ENCODE measurements at places on chromosomes 1 and 21. TPM values are rescaled to one million over a fixed set of nuclear protein-coding genes. Genes with fewer than 3 reads are reported as not detected.

Gene AADACL3
- not detected for total RNA-seq

Gene WNT3A
- total RNA-seq, result not detected

Gene FALEC
- total RNA-seq, result 0.49 TPM

Gene PADI4
- total RNA-seq, result not detected

Gene NTNG1
- total RNA-seq, result 7.9 TPM
